ENCODE measurements at places on chromosomes 2 and 18.

DNA sequence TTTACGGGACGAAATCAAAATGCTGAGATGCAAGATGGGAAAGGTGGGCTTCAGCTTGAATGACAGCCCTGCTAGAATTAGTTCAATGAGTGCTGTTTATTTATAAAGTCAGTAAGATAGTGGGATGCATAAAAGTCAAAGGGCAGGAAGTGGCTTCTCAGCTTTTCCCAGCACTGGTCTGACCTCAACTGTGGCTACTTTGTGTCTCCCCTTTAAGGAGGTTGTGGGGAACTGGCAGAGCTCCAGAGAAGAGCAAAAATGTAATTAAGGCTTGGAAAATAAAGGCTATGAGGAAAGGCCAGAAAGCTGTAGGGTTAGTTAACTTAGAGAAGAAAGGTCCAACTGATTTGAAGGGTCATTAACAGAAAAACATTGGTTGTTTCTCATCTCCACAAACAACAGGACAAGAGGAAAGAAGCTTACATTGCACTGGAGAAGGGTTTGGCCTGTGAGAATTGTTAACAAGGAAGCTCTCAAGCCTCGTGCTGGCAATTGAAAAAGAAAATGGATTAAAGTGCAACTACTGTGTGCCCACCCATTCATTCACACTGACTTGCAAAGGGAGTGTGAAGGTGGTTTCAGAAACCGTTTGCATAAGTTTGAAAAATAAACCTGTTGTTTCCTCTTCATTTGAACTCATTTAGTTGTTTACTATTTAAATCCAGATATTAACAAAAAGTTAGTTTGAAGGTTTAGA, 68.8 kb upstream of the CD28 start:
- DNase-seq = no peak

- no peak for DNase-seq
Observed at GRCh38 chr2:7127687-7128086, 210.5 kb downstream of the RNF144A start.

- no peak for DNase-seq
Observed at GRCh38 chr2:209610631-209611030, 161.0 kb upstream of the UNC80 start.

DNA sequence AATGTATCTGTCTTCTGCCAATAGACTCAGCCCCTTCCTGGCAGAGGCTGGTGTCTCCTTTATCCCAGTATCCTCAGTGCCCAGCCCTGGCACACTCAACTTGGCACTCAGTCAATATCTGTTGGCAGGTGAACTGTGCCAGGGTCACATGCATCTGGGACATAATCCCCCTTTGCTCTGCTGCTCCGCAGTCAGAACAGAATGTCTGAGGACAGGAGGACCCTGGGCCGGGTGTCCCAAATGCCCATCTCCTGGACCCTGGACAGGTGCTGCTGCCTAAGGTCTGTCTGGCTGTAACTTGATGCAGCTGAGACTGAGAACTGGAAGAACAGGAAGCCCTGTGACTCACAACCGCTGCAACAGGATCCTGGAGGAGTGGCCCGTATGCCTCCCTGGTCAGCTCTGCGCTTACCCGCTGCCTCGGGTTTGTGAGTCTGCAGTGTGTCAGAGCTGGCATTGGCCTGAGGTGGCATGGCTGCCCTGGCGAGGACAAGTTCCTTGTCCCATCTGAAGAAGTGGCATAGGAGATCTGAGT, 11.4 kb downstream of the HK2 start:
- DNase-seq = peak; percentile 97

DNA sequence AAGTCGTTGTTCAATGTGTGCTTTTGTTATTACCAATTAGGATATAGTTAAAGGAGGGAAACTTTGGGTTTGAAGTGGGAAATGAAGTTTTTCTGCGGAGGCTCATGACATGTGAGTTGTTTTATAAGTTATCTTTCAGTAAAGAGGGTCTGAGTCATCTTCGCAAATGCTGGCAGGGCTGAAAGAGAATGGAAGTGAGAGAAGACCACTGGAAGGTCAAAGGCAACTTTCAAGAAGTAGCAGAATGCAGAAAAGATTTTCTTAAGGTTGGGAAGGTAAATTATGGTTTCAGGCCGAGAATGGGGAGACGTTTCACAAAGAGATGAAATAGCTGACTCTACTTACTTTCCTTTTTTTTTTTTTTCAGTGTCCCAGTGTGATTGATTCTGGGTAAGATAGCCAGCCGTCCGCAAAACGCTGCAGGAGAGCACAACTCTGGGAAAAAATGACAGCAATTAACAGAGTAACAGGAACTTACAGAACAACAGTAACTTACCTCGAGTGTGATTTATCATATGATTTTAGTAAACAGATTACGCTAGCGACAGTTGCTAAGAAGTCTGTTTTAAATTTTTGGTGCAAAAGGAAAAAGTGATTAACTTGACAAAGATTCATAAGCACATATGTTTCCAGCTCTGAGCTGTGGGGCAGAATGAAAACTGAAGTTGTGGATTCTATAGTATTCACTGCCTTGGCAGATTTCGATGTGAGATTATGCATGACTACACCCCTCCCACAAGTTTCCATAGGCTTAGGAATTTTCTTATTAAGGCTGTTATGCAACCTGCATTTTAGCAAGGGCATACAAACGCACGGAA, 46.8 kb upstream of the ACTR3 start:
- DNase-seq = no peak

DNA sequence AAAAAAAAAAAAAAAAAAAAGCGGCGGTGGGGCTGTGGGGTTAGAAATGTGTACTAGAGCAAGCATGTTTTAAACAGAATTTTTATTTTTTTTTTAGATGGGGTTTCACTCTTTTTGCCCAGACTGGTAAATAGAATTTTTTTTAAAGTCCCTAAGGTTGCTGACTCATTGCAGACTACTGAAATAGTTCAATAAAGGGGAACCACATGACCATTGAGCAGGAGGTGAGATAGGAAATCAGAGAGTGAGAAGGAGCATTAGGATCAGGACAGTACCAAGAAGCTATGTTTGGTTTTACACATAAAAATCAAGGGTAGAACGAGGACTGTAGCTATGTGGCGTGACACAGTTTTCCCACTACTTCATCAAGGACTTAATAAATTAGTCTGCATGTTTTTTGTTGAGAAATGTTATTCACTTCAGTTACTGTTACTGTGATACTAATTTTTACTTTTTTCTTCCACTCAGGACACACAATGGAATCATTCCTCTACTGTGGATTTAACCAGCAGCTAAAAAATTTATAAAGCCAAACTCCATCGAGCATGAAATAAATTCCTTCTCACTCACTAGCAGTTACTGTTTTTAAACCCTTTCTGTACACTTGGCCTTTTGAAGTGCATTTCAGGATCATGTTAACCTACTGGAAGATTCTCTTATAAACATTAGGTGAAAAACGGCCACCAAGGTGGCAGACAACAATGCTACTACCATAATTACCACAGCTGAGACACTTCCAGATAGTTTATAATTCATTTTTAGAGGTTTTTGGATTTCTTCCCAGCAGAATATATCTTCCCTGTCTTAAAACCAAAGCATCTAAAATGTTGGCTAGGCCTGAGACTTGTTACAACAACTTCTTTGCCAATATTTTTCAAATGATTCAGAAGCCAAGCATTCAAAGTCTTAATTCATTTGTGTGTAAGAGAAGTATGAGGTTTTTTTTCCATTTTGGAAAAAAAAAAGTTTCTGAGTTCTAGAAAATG, 33.2 kb downstream of the LAMA1 start:
- no peak for DNase-seq

DNA sequence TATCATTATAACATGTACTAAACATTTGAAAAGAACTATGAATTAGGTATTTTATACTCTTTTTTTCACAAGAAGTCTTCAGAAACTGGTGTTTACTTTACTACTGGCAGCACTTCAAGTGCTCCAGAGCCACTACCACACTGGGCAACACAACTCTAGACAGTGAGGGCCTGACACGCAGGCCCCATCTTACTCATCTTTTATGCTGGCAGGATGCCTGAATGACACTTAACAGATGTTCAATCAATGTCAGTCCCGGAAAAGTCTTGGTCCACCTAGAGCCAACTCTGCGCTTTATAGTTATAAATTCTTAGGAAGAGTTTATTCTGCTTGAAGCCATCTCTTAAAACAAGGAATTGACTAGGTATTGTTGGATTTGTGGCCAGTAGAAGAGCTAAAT, 8.7 kb upstream of the WIPF1 start:
- no peak for DNase-seq

GRCh38 chr2:197152451-197153228, 157.9 kb downstream of the ANKRD44 start:
- DNase-seq = peak; percentile 66

DNA sequence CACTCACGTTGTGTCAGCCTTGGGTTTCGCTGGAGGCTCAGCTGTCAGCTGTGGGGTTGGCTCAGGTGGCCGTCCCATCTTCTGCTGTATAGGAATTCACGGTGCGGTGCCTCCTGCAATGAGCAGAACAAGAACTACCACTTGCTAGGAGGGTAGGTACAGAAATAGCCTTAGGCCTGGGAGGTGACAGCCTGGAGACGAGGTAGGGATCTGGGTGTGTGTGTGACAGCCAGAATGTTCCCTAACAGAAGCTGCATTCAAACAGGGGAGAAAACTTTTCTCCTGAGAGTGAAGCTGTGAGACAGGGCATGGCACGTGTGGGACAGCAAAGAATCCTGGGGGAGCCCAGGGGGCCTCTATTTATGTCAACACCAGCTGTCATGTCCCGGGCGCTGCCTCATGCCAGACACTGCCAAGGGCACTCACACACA, 8.4 kb upstream of the MAL start:
- no peak for DNase-seq

DNA sequence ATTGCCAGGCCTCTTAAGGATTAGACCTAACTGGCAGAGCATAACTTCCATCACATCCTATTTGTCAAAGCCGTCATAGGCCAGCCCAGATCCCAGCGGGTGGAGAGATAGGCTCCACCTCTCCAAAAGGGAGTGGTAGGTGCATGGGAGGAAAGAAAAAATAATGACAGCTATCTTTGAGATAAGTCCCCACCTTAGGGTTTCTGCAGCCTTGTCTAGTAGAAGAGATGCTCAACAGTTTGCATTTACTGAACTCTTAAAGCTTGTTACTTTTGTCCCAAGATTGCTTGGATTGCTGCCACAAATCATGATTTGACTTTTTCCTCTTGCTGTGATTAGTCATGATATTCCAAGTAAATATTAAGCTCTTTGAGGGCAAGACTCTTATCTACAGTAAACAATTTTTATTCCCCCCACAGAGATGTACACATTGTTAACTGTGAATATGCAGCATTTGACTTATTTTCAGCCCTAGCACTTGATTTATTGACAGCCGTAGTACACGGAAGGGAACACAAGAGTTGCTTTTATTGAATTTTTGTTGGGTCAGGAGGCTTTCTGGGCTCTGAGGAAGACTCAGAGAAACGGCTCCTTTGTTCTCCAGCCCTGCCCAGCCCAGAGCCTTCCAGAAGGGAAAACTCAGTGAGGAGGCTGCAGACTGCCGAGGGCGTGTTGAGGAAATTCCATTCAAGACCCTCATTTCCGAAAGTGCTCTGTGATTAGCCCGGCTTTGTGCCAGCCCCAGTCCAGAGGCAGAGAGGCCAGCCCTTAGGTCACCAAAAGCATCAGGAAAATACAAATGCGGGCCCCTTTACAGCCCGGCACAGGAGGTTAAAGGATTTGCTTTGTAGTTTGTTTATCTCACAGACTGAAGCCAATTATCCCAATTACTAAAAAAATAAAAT, 75.5 kb upstream of the ZNF532 start:
- DNase-seq = no peak

DNA sequence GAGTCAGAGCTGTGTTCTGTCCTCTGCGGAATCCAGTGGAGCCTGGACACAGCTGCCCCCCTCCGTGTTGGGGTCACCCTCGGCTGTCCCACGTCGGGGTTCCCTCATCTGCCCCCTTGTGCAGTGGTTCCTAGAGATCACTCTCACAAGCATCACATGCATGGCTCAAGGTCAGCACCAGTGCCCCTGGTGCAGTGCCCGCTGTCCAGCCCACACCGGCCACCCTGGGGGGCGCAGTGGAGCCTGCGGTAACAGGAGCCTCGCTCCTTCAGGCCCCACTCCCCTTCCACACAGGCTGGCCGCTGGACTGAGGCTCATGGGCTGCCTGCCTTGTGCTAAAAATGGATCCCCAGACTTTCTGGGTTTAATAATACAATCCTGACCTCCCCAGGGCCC, 8.8 kb downstream of the TEKT4 start:
- DNase-seq = no peak

- no peak for DNase-seq
Observed at GRCh38 chr2:72689579-72690195, 136.1 kb downstream of the EXOC6B start.

DNA sequence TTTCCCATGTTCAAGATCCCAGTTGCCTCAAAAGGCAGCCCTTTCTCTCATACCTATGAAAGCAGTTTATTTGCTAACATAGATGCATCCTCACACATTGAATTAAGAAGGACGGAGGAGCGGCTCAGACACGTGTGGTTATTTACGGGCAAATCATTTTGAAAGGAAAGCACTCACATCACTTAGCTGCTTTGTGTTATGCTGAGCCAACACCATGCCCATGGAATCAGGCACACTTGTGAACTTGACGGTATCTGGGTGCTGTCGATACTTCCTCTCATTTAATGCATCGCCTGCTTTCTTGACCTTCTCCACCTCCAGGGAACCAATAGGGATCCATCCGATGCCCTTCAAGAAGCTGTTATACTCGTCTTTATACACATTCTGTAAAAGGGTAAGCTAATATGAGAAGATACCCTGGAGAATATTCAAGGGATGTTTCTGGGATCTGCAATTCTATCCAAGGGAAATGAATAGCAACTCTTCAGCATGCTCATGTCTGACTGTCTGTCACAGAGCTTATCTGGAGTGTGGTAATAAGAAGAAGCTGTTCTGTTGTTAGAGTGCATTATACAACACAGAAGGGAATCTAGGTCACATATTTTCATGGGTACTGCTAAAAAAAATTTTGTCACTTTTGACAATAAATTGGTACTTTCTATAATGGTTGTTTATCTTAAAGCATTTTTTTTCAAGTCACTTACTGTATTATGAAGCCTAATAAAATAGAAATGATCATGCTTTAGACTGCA, 63.3 kb downstream of the NEB start:
- DNase-seq = no peak

GRCh38 chr2:36245651-36246050, 109.9 kb upstream of the CRIM1 start:
- no peak for DNase-seq

DNA sequence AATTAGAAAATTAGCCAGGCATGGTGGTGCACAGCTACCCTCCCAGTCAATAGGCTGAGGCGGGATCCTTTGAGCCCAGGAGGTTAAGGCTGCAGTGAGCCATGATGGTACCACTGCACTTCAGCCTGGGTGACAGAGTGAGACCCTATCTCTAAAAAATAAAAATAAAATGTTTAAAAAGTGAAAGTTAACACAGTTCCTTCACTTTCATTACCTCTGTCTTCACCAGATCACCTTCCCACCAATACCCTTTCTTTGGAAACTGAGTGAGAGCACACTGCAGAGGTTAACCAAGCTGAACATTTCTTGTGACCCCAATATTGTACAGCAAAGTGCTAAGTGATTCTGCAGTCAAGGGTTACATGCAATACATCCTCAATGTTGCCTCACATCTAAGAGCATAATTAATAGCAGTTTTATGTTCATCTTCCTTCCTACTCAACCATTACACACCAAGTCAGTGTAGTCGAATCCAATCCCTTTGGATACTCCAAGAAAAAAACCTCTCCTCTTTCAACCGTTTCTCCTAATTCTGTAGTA, 1.7 kb downstream of the L3MBTL4 start:
- no peak for DNase-seq

GRCh38 chr2:145752091-145752806, 1232.3 kb upstream of the ZEB2 start:
- DNase-seq = peak; percentile 59

GRCh38 chr2:74812787-74813590, 20.9 kb upstream of the HK2 start:
- DNase-seq = no peak

GRCh38 chr18:8349608-8350323, 259.5 kb upstream of the RAB12 start:
- no peak for DNase-seq
